ENCODE measurements at places on chromosomes 5 and 9. TPM values are rescaled to one million over a fixed set of nuclear protein-coding genes. Genes with fewer than 3 reads are reported as not detected.

DNA sequence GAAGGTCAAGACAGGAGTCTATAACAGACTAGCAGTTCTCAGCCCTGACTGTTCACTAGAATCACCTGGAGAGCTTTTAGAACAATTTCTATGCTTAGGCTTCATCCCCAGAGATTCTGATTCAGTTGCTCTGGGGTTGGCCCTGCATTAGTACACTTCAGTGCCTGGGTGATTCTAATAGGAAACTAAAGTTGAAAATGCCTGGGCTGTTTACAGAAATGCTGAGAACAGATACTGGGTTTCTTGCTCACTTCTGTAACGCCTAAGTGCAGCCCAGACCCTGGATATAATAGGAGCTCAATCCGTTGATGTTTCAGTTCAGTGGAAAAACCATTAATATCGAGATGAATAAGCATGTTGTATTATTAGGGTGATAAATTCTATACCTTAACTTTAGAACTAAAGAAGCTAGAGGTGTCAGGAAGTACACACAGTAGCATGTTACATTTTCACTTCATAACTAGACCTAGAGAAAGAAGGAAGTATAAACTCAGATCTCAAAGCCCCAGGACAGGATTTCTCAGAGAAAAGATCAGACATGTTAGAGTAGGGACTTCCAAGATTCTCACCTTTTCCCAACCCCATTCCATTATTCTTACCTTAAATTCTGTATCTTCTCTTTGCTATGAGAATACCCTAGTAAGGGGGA lies 20.4 kb downstream of the HAVCR2 start:
- H3K4me1 ChIP-seq: no peaks in the 10 kb centered on the region
- H3K27me3 ChIP-seq: no peaks in the 10 kb centered on the region
- no peak overlapping the region for H3K4me3 ChIP-seq
- DNase-seq: no peak
- no peak overlapping the region for H3K27ac ChIP-seq

- peaks cover 4% of the 10 kb centered on the region for H3K4me1 ChIP-seq
- no peak for DNase-seq
- H3K27me3 ChIP-seq: no peaks in the 10 kb centered on the region
- H3K36me3 ChIP-seq: no peaks in the 10 kb centered on the region
Measured at GRCh38 chr9:136707849-136708517, 4.4 kb upstream of the DIPK1B start.

DNA sequence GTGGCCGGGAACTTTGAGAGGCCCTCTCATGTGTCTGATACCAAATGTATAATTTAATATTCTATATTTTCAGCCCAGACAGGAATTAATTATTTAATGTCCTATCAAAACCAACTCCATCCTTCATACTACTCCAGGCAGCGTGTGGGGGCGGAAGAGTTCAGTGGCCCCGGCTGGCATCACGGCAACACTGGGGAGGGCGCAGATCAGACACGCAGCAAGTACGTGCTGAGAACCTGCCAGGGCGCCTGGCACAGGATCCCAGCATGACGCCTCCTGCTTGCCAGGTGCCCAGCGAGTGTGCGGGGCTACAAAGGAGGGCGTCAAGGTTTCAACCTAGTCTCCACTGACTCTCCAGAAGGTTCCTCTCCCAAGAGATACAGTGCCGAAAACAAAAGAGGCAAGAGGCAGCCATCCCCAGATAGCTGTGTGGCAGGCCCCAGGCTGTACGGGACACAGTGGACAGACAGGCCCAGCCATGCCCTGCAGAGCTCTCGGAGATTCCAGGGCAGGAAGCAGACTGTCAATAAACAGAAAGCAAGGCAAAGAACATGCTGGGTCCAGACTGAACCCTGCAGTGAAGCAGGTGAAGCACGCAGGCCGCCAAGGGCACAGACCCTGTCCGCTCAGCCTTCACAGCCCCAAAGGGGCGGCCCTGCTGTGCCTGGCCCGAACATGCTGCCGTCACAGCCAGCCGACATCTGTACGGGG lies 110.3 kb downstream of the VAV2 start:
- H3K36me3 ChIP-seq: no peaks in the 10 kb centered on the region
- no peak overlapping the region for H3K4me3 ChIP-seq
- H3K27ac ChIP-seq: peak overlapping the region; percentile 58
- DNase-seq: no peak

DNA sequence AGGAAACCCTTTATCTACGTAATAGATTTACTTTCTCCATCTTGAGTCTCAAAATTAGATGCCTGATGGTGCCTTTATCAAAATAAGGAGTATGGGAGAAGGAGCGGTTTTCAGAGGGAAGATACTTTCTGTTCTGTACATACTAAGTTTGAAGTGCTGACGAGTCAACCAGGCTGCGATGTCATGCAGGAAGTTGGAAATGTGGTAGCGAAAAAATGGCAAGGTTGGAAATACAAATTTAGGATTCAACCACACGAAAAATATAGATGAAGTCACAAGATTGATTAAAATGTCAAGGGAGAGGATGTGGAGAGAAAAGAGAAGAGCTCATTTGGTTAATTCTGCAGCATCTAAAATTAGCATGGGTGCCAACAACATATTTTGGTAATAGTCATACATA lies 129.5 kb downstream of the FOXD1 start:
- H3K4me3 ChIP-seq: no peak overlapping the region
- no peaks in the 10 kb centered on the region for H3K4me1 ChIP-seq
- no peak overlapping the region for H3K27ac ChIP-seq

- no peaks in the 10 kb centered on the region for H3K4me1 ChIP-seq
- DNase-seq: no peak
- no peak overlapping the region for H3K27ac ChIP-seq
- H3K36me3 ChIP-seq: no peaks in the 10 kb centered on the region
- H3K4me3 ChIP-seq: no peak overlapping the region
- H3K27me3 ChIP-seq: no peaks in the 10 kb centered on the region
Measured at GRCh38 chr5:170132269-170132975, 26.7 kb downstream of the FOXI1 start.

GRCh38 chr5:38023799-38024198 lies 184.0 kb upstream of the GDNF start:
- H3K27ac ChIP-seq: no peak overlapping the region
- no peaks in the 10 kb centered on the region for H3K4me1 ChIP-seq
- no peaks in the 10 kb centered on the region for H3K27me3 ChIP-seq
- no peak overlapping the region for H3K4me3 ChIP-seq
- no peak for DNase-seq
- H3K36me3 ChIP-seq: no peaks in the 10 kb centered on the region

Gene GDA
- total RNA-seq: 4.2 TPM

- H3K4me3 ChIP-seq: no peak overlapping the region
- no peak for DNase-seq
- H3K36me3 ChIP-seq: no peaks in the 10 kb centered on the region
- no peaks in the 10 kb centered on the region for H3K27me3 ChIP-seq
- H3K4me1 ChIP-seq: no peaks in the 10 kb centered on the region
Measured at GRCh38 chr5:68504306-68504705, 288.8 kb downstream of the PIK3R1 start.

DNA sequence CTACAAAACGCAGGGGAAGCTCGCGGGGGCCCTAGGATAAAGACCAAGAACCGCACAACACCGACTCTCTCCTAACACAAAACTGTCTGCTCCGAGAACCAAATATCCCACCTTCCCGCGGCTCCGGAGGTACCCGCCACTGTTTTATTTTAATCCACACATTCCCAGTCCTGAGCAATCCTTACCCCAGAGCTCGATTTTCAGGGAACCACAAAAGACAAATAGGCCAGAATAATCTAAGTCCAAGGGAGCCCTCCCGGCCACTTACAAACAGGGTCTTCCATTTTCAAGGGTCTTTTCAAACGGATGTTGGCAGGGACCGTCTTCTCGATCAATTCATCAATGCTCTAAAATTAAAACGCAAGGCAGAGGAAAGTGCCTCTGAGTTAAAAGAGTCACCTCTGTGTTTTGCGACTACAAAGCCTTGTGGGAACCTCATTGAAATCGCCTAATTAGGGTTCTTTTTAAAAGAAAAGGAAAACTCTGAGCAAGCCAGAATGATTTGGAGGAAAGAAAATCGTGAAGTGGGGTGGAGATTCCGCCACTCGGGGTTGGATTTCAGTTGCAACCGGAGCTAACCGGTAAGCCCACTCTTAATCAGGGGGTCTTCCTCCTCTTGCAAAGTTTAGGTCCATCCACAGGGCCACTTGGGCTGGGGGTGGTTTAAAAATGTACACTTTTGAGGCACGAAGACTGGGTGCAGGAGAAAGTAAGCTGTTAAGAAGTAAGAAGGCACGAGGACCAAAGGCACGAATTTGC lies 1.0 kb downstream of the GLDC start:
- H3K36me3 ChIP-seq: no peaks in the 10 kb centered on the region
- H3K27me3 ChIP-seq: no peaks in the 10 kb centered on the region
- H3K4me1 ChIP-seq: peaks cover 4% of the 10 kb centered on the region
- DNase-seq: no peak
- H3K27ac ChIP-seq: no peak overlapping the region
- H3K4me3 ChIP-seq: peak overlapping the region; percentile 37

DNA sequence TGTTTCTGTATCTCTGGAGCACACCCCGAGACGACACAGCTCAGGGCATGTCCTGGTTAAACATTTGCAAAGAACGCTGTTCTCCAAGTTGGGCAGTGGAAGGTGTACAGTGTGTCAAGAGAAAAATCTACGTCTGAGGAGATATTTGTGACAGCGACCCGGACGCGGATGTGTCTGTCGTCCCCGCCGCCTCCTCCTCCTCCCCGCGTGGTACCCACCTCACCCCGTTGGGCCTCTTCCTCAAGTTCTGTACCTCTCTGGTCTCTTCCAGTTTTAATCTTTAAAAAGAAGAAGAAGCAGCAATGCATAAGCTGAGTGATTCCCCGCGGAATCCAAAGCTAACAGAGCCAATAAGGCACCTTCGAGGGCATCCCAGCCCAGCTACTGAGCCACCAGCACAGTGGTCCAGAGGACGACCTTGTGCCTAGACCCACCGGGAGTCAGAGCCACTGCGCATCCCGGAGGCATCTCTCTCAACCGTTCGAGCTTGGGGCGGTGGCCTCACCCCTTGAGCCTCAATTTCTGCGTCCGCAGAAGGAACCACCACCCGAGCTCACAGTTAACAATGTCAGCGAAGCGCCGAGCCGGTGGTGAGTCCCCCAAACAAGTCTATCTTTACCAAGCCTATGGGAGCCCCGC lies 467 bp downstream of the C9orf78 start:
- peaks cover 15% of the 10 kb centered on the region for H3K4me1 ChIP-seq
- peaks cover 2% of the 10 kb centered on the region for H3K36me3 ChIP-seq
- H3K27ac ChIP-seq: peak overlapping the region; percentile 73
- H3K27me3 ChIP-seq: no peaks in the 10 kb centered on the region
- no peak for DNase-seq

Gene PCDHA6
- 1.5 TPM for total RNA-seq

Gene NR2F1
- 2.1 TPM for total RNA-seq

- H3K36me3 ChIP-seq: no peaks in the 10 kb centered on the region
- H3K4me1 ChIP-seq: peaks cover 4% of the 10 kb centered on the region
- H3K27ac ChIP-seq: peak overlapping the region; percentile 90
- no peak for DNase-seq
- H3K4me3 ChIP-seq: peak overlapping the region; percentile 40
Measured at GRCh38 chr5:127031147-127031862, 947 bp upstream of the MARCHF3 start.

- no peaks in the 10 kb centered on the region for H3K36me3 ChIP-seq
- DNase-seq: no peak
- no peaks in the 10 kb centered on the region for H3K27me3 ChIP-seq
- no peak overlapping the region for H3K4me3 ChIP-seq
Measured at GRCh38 chr5:151202381-151203139, 21.3 kb downstream of the CCDC69 start.

- no peaks in the 10 kb centered on the region for H3K4me1 ChIP-seq
- no peaks in the 10 kb centered on the region for H3K36me3 ChIP-seq
- no peak for DNase-seq
- H3K27ac ChIP-seq: no peak overlapping the region
- H3K4me3 ChIP-seq: no peak overlapping the region
Measured at GRCh38 chr5:131536211-131536826, 98.7 kb downstream of the RAPGEF6 start.

GRCh38 chr5:81019748-81020147 lies 59.6 kb downstream of the RASGRF2 start:
- no peak for DNase-seq
- no peaks in the 10 kb centered on the region for H3K27me3 ChIP-seq
- H3K36me3 ChIP-seq: no peaks in the 10 kb centered on the region
- H3K4me1 ChIP-seq: no peaks in the 10 kb centered on the region

All from pancreas (tissue), 10 donors.